Stimulated activated CD8-positive, alpha-beta memory T cell treated with anti-CD3 and anti-CD28 coated beads, Interleukin-7, amount 100 ng/mL, for 1 hour (primary cell): ENCODE measurements at places on chromosomes 3 and 15.

GRCh38 chr3:99191186-99191585 is 289.7 kb upstream of the DCBLD2 start:
- DNase-seq = no peak

DNA sequence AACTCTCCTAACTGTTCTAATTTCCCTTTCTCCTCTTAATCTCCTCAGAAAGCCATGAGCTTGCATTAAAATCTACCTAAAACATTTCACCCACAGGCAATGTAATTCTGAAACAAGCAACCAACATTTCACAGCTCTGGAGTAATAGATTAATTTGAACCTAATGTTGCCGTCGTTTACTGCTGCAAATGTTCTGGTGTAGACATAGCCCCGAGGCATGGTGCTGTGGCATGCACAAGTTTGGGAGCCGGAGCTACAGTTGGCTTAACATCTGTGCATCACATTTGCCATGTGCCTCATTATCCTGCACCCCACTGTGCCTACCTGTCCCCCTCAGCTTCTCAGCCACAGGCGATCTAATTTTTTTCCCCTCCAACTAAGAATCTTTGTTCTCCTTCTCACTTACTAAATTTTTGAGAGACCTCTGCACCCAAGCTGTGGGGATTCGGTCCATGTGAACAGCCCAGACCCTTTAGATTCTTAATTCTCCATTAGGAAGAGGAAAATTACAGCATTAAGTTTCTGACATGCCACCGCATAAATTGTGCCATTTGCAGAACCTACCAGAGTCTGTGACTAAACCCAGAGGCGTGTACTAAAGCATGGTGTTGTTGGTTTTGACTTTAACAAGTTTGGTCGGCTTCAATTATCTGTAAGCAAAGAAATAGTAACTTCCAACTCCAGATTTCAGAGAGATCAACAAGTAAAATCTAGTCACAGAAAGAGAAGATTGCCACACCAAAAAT is 419.2 kb downstream of the MECOM start:
- no peak for DNase-seq

- no peak for DNase-seq
These were observed 965 bp downstream of the FLNB start for GRCh38 chr3:58009026-58009748.

GRCh38 chr3:145094355-145094941 is 1066.5 kb downstream of the PLOD2 start:
- DNase-seq = no peak

- no peak for DNase-seq
These were observed 8.1 kb upstream of the SIN3A start for GRCh38 chr15:75459581-75459980.

DNA sequence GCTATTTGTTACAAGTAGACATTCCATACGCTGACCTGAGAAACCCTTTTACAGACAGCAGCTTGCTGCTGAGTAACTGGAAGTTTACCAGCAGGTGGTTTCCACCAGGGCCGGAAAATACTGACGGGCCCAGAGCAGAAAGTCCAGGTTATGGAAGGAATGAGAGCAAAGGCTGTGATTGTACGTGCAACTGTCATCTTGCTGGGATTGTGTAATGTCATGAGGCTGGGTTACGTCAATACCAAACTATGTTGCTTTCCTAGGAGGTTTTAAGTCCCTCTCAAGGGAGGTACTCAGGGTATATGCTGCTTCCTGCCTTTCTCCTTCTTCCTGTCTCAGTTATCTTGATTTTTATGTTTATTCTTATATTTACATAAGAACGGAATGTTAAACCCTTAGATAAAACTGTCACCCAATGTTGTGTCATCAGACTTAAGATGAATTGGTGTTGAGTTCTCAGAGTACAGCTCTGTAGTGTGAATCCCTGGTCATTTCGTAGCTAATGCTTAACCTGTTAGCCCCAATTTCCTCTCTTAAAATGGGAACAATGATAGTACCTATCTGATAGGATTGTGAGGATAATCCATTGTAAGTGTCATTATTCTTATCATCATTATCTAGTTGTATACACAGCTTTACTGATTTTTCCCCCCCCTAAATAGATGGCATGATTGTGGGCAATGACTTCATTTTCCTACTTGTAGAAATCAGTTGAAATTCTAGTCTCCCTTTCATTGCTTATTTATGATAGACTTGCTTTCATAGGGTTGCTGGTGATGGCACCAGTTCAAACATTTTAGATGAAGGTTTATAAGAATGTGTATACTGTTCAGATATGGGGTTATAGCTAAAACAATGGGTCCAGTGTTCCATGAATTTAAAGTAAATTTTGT is 101.4 kb downstream of the FNDC3B start:
- DNase-seq = no peak

DNA sequence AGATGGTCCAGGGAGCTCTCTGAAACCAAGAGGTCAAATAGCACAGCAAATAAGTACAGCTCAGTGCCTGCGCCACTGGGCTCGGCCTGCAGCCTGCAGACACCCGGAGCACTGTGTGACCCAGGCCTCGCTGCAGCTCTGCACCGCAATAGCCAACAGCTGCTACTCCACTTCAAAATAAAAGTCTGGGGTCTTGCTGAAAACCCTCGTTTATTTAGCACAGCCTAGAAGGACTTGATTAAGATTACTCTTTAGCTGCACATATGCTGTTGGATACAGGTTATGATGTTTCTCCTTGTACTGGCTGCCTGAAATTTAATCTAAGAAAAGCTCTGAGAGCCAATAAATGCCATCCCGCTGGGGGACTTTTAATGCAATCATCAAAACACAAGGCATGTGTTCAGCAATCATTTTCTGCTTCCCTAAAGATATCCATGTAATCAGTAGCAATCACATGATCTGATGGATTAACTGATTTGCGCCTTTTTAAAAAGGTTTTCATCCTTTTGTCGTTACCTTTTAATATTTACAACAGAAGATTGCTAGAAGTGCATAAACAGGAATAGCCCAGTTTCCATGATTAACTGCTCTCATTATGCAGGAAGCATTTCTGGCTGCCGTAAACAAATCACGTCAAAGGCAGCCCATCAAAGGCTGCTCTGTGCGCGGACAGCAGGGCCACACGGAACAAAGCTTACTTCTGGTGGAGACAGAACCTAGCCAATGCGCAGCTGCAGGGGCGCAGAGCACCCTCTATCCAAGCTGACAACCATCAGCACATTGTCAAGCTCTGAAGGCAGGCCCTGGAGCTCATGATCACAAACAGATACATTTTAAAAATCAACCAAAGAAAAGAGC is 58.8 kb downstream of the CLASP2 start:
- DNase-seq = no peak

- no peak for DNase-seq
These were observed 90.1 kb downstream of the B3GALNT1 start for GRCh38 chr3:161014843-161015749.

GRCh38 chr15:70806992-70807712 is 43.8 kb upstream of the UACA start:
- DNase-seq = no peak

GRCh38 chr3:59499000-59499399 is 449.2 kb upstream of the CFAP20DC start:
- DNase-seq = no peak

DNA sequence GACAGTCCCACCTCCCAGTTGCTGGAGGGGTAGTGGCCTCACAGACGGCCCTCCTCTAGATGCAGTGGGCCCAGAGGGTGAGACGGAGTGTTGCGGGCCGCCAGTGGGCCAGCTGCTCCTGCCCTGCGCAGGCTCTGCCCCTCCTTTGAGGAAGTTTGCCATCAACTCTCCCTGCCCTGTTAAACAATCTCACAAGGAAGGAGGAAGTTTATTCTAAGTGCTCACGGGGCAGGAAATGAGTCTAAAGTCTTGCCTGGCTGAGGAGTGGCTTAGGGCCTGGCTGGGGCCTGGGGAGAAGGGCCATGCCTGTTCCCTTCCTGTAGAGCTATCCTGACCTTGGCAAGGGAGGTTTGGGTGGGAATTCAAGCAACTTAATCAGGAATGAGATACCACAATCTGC is at the start of gene FAM3D:
FAM3D (minus strand) TSS at position 92 of the 400 bp plus-strand sequence. CDS start 11,211 bp downstream, outside the sequence.
- no peak for DNase-seq

DNA sequence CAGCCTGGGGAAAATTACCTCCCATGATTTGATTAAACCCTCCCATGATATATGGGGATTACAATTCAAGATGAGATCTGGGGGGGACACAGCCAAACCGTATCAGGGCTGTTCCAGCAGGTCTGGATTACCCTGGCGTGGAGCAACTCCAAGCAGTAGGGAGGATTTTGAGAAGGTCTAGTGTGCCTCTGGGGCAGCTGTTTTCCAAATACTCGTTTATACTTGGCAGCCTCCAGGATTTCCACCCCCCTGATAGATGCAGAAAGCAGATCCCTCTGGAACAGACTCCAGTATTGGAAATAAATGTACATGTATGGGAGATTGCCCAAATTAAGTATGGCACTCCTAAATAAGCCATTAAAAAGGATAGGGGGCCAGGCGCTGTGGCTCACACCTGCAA is 7.7 kb upstream of the IRAK2 start:
- no peak for DNase-seq

GRCh38 chr3:133930341-133930933 is 34.8 kb upstream of the RAB6B start:
- DNase-seq = no peak

- no peak for DNase-seq
These were observed 4.1 kb downstream of the GALNT15 start for GRCh38 chr3:16178628-16178988.

- DNase-seq = no peak
These were observed 260.1 kb upstream of the DPPA4 start for GRCh38 chr3:109597444-109597843.

GRCh38 chr15:75867449-75867848 is 24.2 kb downstream of the UBE2Q2 start:
- no peak for DNase-seq

- no peak for DNase-seq
These were observed 15.4 kb downstream of the ANPEP start for GRCh38 chr15:89799011-89799911.

DNA sequence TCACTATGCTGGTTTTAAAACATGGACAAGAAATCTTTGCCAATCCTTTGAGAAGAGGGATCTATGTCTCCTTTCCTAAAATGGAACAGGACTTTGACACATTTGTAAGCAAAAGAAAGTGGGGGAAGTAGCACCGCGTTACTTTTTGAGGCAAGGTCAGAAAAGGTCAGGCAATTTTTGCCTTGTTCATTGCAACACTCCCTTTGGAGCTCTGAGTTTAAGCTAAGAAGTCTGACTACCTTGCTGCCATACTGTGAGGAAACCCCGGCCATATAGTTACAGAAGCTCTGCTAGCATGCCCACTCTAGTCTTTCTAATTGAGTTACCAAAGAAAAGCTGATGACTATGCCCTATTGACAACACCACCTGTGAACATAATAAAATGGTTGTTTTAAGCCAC is 1.4 kb downstream of the FAM227B start:
- no peak for DNase-seq

GRCh38 chr15:90056529-90056928 is 45.7 kb downstream of the IDH2 start:
- DNase-seq = no peak

GRCh38 chr3:12558706-12559105 is 1.8 kb downstream of the MKRN2 start:
- no peak for DNase-seq

DNA sequence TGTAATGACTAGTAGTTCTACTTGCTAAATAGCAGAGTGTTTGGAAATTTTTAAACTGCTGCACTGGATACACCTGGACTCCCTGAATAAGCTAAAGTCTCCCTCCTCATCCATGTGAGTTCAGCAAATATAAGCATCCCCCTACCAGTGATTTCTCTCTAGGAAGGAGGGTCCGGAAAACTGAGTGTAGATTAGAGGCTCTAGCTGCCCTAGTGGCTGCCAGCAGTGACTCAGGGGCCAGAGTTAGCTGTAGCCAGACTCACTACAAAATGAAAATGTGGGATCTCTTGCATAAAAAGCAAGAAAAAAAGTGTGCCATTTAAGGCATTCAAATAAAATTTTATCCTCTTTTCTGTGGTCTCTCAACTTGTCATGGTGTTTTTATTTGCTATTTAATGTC is 485.0 kb upstream of the ATP11B start:
- DNase-seq = no peak

DNA sequence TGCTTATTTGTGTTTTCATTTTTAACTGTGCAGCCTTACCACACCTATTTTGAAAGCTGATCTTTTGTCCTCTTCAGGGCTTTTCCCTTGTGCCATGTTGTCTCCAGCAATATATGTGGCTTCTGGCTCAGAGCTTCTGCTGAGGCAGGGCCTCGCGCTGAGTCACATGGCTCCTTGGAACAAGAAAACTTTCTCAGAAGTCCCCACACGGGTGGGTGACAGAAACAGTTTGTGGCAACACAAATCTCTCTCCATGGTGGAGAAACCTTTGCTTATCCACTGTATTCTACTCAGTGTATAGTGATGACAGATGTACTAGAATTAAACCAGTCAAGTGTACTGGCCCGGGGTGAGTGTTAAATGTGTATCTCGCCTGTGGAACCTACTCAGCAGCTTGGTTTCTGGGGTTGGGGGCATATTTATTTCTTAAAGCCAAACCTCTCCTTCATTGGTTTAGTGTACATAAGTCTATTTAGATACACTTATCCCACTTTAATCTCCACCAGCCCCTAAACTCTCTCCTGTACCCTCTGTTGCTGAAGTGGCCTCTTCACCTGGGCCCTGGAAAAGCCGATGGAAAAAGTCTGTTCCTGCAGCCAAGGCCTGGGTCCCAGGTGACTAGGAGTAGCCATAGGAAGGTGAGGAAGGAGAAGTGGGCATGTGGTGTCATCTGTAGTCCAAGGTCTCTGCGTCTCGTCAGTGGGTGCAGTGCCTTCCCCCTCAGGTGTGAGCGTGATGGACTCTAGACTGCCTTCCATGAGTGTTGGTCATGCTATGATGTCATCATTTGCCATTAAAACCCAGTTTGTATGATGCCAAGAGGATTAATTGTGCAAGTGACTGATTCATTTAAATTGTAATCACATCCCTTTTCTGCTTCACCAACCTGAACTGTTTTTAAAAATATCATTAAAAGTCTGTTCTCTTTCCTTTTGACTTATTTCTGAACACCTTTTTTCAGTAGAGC is 3.2 kb upstream of the FBXL22 start:
- DNase-seq = no peak

DNA sequence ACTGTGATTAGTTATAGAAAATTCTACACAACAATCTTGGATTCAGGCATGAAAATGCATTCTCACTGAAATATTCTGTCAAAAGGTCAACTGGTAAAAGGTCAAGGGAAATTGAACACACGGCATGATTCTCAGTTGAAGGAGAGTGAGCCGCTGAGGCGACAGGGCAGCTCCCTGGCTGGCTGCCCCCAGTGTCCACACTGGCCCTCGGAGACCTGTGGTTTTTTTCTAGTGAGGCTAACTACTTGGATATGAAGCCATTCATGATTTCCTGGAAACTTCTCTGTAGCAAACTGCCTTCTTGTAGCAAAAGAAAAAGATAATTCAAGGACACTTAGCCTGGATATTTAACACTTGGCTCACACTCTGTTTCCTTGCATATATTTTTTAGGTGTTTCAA is 37.2 kb downstream of the AADACL2 start:
- no peak for DNase-seq

- DNase-seq = no peak
These were observed 897 bp upstream of the TLE3 start for GRCh38 chr15:70098461-70099166.
